Panc1 (cell line): ENCODE measurements at places on chromosomes 13 and 19. TPM values are rescaled to one million over a fixed set of nuclear protein-coding genes. Genes with fewer than 3 reads are reported as not detected.

Gene ZNF208
- total RNA-seq, result not detected

Gene CLASRP
- 72.4 TPM for total RNA-seq

Gene ELSPBP1
- total RNA-seq, result not detected

Gene PRODH2
- total RNA-seq, result not detected

Gene ZNF320
- 10.2 TPM for total RNA-seq

GRCh38 chr13:80345771-80346510, 5.0 kb upstream of the SPRY2 start:
- no peak overlapping the region for H3K27ac ChIP-seq
- peaks cover 8% of the 10 kb centered on the region for H3K4me1 ChIP-seq
- DNase-seq, result no peak
- no peaks in the 10 kb centered on the region for H3K36me3 ChIP-seq
- no peak overlapping the region for H3K4me3 ChIP-seq

- H3K27me3 ChIP-seq, result no peaks in the 10 kb centered on the region
- peak overlapping the region; percentile 57; the same call in 1 of the 2 replicates for H3K27ac ChIP-seq
- DNase-seq, result no peak
- H3K4me3 ChIP-seq, result no peak overlapping the region; the same call in 1 of the 2 replicates
- H3K36me3 ChIP-seq, result no peaks in the 10 kb centered on the region; the same call in 1 of the 2 replicates
- H3K4me1 ChIP-seq, result peaks cover 38% of the 10 kb centered on the region
Observed at GRCh38 chr19:42250183-42250665, 4.7 kb downstream of the ERF start.

- H3K4me3 ChIP-seq, result peak within 1 kb of the TSS; percentile 75
- peak within 1 kb of the TSS; percentile 93 for H3K27ac ChIP-seq
- no peaks in the 10 kb centered on the region for H3K27me3 ChIP-seq
- no peak for DNase-seq
- H3K4me1 ChIP-seq, result peaks cover 9% of the 10 kb centered on the region
Observed at GRCh38 chr19:10503002-10503789, at the start of gene KEAP1. TSS of gene KEAP1 (minus strand) at chr19:10503356. CDS start at chr19:10500033, 3,323 bp downstream.

- no peak overlapping the region for H3K4me3 ChIP-seq
- no peaks in the 10 kb centered on the region; the same call in 1 of the 2 replicates for H3K36me3 ChIP-seq
- H3K27ac ChIP-seq, result no peak overlapping the region
- H3K27me3 ChIP-seq, result no peaks in the 10 kb centered on the region
Observed at GRCh38 chr19:11264452-11265176, 2.3 kb upstream of the DOCK6 start.

DNA sequence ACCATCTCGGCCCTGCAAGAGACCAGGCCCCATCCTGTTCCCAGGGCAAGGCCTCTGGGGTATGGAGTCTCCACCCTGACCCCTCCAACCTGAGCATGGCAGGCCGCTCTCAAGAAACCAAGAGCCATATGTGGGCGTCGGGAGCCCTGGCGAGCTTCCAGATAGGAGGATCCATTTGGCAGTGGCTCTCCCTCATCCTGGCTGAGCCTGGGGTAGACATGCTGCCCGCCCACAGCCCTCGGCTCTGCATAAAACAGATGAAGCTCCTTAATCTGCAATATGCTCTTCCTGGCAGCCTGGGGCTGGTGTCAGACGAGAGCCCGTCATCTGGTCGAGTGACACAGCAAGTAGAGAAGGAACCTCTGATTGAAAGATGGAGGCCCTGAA, 6.1 kb downstream of the ATP13A1 start:
- H3K4me3 ChIP-seq, result no peak overlapping the region
- no peaks in the 10 kb centered on the region; the same call in 1 of the 2 replicates for H3K36me3 ChIP-seq
- H3K4me1 ChIP-seq, result peaks cover 6% of the 10 kb centered on the region
- no peaks in the 10 kb centered on the region for H3K27me3 ChIP-seq
- no peak for DNase-seq
- no peak overlapping the region for H3K27ac ChIP-seq

- H3K27me3 ChIP-seq, result no peaks in the 10 kb centered on the region
- H3K36me3 ChIP-seq, result peaks cover 6% of the 10 kb centered on the region
- no peak overlapping the region for H3K27ac ChIP-seq
- H3K4me1 ChIP-seq, result no peaks in the 10 kb centered on the region
- DNase-seq, result no peak
Observed at GRCh38 chr19:9580728-9581127, 3.6 kb downstream of the ZNF121 start.

GRCh38 chr13:114338959-114339358, 24.7 kb downstream of the CHAMP1 start:
- no peaks in the 10 kb centered on the region for H3K36me3 ChIP-seq
- no peaks in the 10 kb centered on the region for H3K27me3 ChIP-seq
- H3K4me3 ChIP-seq, result no peak overlapping the region
- DNase-seq, result no peak
- H3K27ac ChIP-seq, result no peak overlapping the region

DNA sequence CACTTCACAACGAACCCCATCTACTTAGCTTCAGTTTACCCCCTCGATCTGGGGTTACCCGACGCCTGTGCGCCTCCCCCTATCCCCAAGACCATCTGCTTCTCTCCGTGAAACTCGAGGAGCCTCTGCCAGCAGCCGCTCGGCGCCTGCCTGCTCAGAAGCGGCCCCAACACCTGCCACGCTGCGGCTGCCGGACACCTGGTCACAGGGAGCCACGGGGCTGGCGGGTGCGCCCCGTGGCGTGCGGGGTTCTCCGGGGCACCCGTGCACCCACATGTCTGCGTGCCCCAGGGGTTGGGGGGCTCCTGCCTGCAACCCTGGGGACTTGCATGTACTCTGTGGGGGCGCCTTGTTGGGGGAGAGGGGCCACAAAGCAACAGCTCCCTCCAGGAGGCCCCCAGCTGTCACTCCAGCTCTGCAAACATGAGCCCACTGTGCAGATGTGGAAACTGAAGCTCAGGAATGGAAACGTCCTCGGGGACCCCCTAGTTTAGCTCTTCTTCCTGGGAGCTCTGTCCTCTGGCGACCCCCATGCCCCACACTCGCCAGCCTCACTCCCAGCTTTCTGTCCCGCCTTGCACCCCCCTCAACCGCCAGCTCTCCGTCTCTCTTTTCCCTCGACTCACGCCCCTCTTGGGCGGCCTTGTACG, 7.0 kb upstream of the SEMA6B start:
- H3K36me3 ChIP-seq, result no peaks in the 10 kb centered on the region
- no peak overlapping the region for H3K4me3 ChIP-seq
- no peaks in the 10 kb centered on the region for H3K27me3 ChIP-seq
- H3K4me1 ChIP-seq, result no peaks in the 10 kb centered on the region
- DNase-seq, result no peak
- H3K27ac ChIP-seq, result no peak overlapping the region

DNA sequence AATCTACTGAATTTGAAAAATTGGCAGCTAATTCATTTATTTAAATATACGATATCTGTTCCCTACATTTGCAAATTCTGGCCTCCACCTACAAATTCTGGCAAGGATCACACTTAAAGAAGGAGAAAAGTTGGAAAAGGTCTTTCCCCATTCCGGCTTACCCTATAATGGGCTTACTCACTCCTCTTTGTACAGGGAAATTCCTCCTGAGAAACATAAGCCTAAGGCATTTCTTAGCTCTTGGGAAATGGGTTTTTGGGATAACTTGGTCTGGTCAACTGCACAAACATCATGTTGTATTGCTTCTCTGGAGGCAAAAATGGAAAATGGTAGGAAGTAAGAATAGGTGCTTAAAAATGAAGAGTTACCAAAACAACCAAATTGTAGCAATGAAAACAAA, 25.5 kb downstream of the KCTD12 start:
- no peaks in the 10 kb centered on the region for H3K36me3 ChIP-seq
- H3K27me3 ChIP-seq, result no peaks in the 10 kb centered on the region
- DNase-seq, result no peak

DNA sequence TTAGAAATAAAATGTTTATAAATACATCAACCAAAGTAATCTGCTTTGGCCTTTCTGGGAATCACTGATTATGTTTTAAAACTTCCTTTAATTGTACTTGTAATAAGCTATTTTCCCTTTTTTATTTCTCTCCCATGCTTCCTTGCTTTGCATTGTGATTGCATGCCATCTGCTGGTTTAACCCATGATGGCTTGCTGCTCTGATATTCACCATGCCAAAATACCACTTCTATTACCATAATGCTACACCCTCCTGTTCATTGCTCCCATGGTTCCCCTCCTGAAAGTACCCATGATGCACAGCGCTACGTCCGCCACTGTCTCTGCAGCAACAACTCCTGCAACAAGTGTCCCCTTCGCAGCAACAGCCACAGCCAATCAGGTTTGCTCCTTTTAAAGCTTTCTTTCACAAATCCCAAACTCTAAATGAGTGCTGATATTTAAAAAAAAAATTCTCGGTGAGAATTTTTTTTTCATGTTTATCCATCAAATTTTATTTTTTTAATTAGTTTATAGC, 67.7 kb upstream of the RAP2A start:
- H3K4me1 ChIP-seq, result peaks cover 55% of the 10 kb centered on the region
- H3K27ac ChIP-seq, result peak overlapping the region; percentile 13
- no peak for DNase-seq
- H3K27me3 ChIP-seq, result no peaks in the 10 kb centered on the region

DNA sequence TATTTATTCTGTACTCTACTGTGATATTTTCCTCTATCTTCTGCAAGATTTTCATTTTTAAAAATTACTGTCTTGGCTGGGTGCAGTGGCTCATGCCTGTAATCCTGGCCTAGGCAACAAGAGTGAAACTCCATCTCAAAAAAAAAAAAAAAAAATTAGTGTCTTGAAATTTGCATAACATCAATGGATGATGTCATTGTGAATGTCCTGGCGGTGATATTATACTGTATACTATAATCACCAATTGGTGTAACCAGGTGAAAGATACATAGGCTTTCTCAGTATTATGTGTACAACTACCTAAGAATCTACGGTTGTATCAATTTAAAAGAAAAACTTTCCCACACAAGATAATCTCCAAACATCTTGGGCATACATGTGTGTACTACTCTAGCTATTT, 15.2 kb downstream of the ZNF331 start:
- 0 out of 2 replicates have a peak, but pooled peaks cover 10% of the 10 kb centered on the region for H3K4me1 ChIP-seq
- no peak overlapping the region for H3K27ac ChIP-seq
- H3K36me3 ChIP-seq, result no peaks in the 10 kb centered on the region

- H3K27me3 ChIP-seq, result no peaks in the 10 kb centered on the region
- no peak overlapping the region for H3K27ac ChIP-seq
- H3K4me3 ChIP-seq, result no peak overlapping the region
Observed at GRCh38 chr13:109118521-109118920, 489.1 kb downstream of the MYO16 start.

DNA sequence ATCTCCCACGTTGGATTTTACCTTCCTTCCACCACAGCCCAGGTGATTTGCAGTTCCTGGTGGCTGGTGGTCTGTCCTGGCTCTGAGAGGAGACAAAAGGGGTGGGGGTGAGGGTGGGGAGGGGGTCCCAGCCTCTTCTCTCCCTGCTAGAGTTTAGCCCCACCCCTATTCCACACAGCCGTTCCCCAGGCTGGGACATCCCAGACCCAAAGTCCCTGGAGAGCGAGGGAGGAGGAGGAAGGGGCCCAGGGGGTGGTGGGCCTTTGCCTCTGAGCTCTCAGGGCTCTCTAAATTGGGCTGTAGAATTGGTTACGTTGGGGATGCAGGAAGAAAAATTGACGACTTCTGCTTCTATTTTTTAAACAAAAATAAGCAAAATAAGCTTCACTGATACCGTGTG, 81.9 kb downstream of the SLC6A16 start:
- H3K36me3 ChIP-seq, result no peaks in the 10 kb centered on the region
- no peak for DNase-seq
- no peaks in the 10 kb centered on the region for H3K27me3 ChIP-seq
- H3K4me1 ChIP-seq, result no peaks in the 10 kb centered on the region

DNA sequence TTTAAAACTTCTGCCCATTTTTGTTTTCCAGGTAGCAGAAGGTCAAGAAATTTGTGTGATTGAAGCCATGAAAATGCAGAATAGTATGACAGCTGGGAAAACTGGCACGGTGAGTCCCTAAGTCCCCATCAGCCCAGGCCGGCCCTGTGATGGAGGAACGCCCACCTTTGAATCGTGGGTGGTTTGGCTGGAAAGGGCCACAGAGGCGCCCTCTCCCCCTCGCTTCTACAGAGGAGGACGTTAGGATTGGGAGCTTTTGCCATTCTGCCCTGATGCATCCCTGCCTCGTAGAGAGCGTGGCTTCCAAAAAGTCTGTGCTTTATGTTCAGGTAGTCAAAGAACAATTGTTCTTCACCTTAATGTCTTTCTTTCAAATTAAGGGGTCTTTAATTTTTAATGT, 60.9 kb downstream of the GGACT start:
- no peak overlapping the region for H3K4me3 ChIP-seq
- no peak for DNase-seq
- H3K4me1 ChIP-seq, result no peaks in the 10 kb centered on the region; the same call in 1 of the 2 replicates
- no peak overlapping the region for H3K27ac ChIP-seq
- no peaks in the 10 kb centered on the region for H3K27me3 ChIP-seq
- H3K36me3 ChIP-seq, result no peaks in the 10 kb centered on the region

DNA sequence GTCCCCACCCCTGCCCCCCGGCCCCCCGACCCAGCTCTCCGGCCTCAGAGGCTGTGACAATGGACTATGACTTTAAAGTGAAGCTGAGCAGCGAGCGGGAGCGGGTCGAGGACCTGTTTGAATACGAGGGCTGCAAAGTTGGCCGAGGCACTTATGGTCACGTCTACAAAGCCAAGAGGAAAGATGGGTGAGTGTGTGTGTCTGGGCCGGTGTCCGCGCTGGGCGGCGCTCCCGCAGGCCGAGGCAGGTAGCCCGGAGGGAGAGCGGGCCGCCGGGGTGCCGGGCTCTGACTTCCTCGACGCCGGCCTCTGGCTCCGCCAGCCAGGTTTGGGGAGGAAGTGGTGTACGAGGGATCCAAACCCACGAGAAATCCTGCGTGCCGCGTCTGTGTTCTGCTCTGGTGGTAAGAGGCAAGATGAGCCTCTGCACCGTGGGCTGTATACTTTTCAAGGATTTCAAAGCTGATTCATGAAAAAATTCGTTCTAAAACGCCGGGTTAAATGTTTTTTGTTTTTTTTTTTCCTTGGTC, 718 bp downstream of the CDK8 start:
- no peaks in the 10 kb centered on the region for H3K27me3 ChIP-seq
- H3K4me1 ChIP-seq, result peaks cover 5% of the 10 kb centered on the region; the same call in 1 of the 2 replicates
- DNase-seq, result no peak
- H3K4me3 ChIP-seq, result peak overlapping the region; percentile 83

DNA sequence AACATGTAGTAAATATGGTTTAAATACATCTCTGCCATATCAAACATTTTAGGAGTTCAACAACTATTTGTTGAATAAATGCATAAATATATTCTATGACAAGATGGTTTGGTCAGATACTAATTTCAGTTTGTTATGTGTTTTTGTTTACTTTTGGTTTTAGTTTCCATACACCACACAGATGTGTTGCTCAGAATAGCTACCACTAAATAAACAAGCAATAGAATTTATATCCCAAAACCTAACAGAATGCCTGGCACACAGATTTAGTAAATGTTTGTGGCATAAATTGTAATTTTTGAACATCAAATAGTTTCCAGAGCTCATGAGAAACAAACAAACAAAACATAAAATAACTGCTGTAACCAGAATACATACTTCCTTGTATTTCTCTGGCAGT, 126.8 kb upstream of the ATXN8OS start:
- H3K36me3 ChIP-seq, result no peaks in the 10 kb centered on the region
- no peak overlapping the region for H3K4me3 ChIP-seq
- no peak overlapping the region for H3K27ac ChIP-seq
- no peaks in the 10 kb centered on the region for H3K27me3 ChIP-seq
- DNase-seq, result no peak

GRCh38 chr13:71602344-71602743, 264.7 kb downstream of the DACH1 start:
- no peak for DNase-seq
- no peaks in the 10 kb centered on the region for H3K4me1 ChIP-seq
- H3K27ac ChIP-seq, result no peak overlapping the region
- no peaks in the 10 kb centered on the region for H3K27me3 ChIP-seq

- no peaks in the 10 kb centered on the region for H3K36me3 ChIP-seq
- DNase-seq, result no peak
- no peaks in the 10 kb centered on the region for H3K4me1 ChIP-seq
- H3K4me3 ChIP-seq, result no peak overlapping the region; the same call in 1 of the 2 replicates
- H3K27ac ChIP-seq, result no peak overlapping the region
Observed at GRCh38 chr19:33622809-33623511, 1.2 kb downstream of the CHST8 start.
